Activated T-helper 1 cell treated with Interleukin-2 at 50 U/mL for 16 hours (primary cell): ENCODE measurements at places on chromosomes 16 and 17.

GRCh38 chr17:64343071-64343774 is 47.4 kb downstream of the PECAM1 start:
- no peak for DNase-seq

- no peak for DNase-seq
These were observed 165.8 kb upstream of the AXIN2 start for GRCh38 chr17:65727246-65727645.

GRCh38 chr17:74833501-74834377 is 25.9 kb downstream of the GRIN2C start:
- no peak for DNase-seq

- no peak for DNase-seq
These were observed 122.6 kb downstream of the SHISA6 start for GRCh38 chr17:11363565-11364117.

DNA sequence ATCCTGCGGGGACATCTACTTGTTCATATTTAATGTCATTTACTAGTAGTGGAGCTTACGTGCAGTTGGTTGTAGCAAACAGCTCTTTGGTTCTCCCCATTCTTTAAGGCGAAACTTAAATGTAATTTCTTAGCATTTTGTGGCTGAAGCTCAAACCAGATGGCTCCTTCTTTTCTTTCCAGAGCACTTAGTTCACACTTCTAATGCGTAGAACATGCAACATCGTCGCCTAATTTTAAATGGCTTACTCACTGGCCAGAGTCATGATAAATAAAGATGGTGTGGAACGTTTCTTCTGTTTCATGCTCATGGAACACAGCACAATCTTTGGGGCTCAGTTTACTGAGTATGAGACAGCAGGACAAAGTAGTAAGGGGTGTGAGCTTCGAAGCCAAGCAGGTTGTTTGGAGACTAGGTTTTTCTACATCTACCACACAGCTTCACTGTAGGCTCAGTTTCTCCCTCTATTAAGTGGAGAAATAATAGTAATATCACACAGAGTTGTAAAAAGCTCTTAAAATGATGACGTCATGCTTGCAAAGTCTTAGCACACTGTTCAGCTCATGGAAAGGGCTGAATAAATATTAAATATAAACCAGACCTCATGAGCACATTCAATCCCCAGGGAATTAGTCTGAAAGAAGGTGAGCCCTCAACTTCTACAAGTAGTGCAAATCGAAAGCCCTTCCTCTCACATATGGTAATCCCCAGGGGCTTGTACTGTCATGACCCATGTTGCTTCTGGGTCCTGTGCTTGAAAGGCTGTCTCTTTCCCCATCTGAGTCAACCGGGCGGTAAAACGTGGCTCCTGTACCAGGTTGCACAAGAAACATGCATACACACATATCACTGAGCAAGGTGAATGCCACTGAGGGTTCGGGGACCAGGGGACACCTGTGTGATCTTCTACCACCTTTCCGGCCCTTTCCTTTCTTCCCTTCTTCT is 384.3 kb downstream of the CDH13 start:
- DNase-seq, result no peak

DNA sequence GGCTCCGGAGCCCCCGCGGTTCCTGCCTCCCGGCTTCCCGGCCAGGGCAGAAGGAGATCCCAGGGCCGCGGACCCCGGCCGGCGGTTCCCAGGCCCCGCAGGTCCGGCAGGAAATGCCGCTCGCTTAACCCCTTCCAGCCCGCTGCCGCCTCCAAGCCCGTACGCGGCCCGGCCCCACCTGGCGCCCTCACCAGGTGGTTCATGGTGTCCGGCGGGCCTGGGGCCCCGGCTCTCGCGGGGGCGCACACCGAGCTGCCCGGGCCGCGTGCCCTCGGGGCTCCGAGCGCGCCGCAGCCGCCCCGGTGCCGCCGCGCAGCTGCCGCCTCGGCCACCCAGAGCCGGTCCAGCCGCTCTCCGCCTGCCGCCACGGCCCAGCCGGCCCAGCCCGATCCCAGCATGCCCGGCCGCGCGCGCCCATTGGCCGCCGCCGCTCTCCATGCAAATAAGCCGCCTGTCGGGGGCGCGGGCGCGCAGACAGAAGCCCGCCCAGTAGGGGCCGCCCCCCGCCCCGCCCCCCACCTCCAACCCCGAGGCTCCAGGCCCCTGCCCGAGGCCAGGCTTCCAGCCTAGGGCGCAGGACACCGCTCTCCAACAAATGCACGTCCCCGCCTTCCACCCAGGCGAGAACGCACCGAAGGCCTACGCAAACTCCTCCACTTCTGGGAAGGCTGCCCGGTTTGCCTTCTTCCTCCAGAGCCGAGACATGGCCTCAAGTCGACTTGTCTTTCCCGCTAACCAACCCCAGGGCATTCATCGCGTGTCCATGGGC is at the start of gene BCAR1:
Gene BCAR1 (minus strand): TSS at position 345 of the 769 bp plus-strand sequence. CDS start 142 bp downstream, at position 203.
- DNase-seq, result no peak

DNA sequence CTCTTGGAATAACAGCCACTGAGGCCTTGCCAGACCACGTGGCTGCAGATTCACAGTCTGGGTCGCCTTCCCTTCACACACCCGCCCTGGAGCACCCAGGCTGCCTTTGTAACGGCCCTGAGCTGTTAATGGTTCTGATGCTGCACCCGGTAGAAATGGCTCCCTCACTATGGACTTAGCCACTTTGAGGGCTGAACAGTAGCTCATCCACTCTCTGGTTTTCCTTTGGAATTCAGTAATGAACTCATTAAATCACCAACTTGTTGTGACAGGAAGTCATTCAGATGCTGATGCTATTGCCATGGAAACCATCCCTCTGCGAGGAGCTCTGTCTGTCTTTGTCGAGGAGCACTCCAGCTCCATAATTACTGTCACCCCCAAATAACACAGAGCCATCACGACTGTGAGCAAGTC is 59.2 kb downstream of the CDK5R1 start:
- DNase-seq, result no peak

GRCh38 chr17:63573634-63574033 is 23.4 kb downstream of the DCAF7 start:
- DNase-seq, result no peak

- no peak for DNase-seq
These were observed 68.0 kb downstream of the MED13 start for GRCh38 chr17:61996916-61997605.

GRCh38 chr16:2848933-2849725 is 8.8 kb downstream of the PRSS22 start:
- no peak for DNase-seq

DNA sequence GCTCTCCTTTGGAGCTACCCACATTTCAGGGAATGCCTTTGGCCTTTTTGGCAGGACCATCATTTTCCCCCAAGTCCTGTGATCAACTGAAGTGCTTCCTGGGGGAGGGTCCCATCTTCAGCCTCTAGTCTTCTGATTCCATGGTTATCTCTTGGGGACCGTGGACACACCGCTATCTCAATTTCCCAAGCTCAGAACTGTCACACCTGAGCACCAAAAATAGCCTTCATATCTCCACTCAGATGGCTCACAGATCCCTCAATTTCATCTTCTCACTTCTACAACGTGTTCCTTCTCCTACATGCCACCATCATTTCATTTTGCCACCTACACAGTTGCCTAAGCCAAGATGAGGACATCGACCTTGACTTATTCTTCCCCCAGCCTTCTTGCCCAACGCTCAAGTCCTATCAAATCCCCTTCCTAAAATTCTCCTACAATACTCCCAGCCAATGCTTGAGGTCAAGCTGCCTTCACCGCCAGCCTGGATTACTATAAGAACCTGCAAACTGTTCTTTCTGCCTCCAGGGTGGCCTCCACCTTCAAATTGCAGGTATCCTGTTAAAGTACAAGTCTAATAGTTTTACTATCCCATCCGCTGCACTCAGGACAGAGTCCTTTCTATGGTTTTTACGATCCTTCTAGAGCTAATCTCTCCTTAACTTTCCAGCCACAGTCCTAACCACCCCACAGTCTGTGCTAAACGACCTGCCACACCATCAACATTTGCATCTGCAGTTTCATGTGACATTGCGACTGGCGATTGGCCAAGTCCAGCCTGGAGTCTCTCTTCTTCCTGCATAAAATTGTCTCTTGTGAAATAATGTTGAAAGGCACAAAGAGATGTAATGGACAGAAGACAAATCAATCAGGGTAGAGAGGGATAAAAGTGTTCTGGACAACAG is 6.2 kb downstream of the ATP6V0D1 start:
- no peak for DNase-seq

GRCh38 chr17:27315322-27315721 is 21.4 kb downstream of the WSB1 start:
- DNase-seq, result no peak

DNA sequence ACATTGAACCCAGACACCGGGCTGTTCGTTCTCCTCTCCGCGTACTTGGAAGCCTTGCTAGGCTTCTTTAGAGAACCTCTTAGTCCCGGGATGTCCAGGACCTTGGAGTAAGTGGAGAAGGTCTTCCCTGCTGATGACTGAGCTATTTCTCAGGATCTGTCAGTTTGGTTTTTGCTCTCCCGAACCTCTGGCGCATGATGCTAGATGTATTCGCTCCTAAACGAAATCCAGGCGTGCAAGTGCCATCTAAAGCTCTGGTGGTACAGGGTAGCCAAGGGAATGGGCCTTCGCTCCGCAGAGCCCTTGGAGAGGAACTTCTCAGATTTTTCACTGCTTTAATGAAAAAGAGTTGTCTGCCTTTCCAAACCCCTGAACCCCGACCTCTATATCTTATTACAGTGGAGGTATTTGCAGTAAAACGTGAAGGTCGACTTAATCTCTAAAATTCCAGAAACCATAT is 547 bp downstream of the VMP1 start:
- no peak for DNase-seq

GRCh38 chr17:2892305-2892971 is 96.2 kb downstream of the RAP1GAP2 start:
- no peak for DNase-seq

DNA sequence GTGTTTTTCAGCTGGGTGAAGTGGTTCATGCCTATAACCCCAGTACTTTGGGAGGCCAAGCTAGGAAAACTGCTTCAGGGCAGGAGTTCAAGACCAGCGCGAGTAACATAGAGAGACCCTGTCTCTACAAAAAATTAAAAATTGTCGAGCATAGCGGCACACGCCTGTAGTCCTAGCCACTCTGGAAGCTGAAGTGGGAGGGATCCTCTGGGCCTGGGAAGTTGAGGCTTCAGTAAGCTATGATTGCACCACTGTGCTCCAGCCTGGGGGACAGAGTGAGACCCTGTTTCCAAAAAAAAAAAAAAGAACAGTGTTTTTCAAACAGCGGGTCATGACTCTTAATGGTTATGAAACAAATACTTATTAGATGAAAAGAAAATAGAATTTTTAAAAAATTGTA is 2.3 kb upstream of the CYTH1 start:
- DNase-seq, result no peak

- no peak for DNase-seq
These were observed 1.3 kb downstream of the SLC26A11 start for GRCh38 chr17:80221351-80222105.

- DNase-seq, result no peak
These were observed 452.6 kb upstream of the CDH11 start for GRCh38 chr16:65574326-65574966.

GRCh38 chr16:4064950-4065352 is 51.3 kb downstream of the ADCY9 start:
- DNase-seq, result no peak

GRCh38 chr16:66228792-66229191 is 137.7 kb upstream of the CDH5 start:
- no peak for DNase-seq

DNA sequence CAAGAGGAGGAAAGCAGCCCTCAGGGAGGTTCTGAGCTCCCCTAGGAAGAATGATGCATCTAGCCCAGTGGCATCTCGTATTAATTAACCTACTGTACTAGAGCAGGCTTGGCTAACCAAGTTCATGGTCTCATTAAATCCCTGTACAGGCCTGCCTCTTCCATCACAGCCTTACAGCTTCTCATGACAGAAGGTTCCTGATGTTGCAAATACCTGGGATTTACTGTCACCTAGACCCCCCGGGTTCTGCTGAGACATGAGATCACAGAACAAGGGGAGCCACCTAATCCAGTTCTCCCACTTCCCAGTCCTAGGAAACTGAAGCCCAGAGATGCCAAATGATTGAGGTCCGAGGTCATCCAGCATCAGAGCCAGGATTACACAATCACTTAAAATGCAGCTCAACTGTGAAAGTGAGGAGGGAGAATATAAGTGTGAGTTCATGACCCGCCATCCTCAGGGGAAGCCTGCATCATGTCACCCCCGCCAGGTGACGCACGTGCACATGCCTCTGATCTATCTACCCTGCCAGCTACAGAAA is 23.9 kb downstream of the ACLY start:
- DNase-seq, result no peak

GRCh38 chr16:57630407-57630797 is 2.0 kb downstream of the ADGRG1 start:
- no peak for DNase-seq

DNA sequence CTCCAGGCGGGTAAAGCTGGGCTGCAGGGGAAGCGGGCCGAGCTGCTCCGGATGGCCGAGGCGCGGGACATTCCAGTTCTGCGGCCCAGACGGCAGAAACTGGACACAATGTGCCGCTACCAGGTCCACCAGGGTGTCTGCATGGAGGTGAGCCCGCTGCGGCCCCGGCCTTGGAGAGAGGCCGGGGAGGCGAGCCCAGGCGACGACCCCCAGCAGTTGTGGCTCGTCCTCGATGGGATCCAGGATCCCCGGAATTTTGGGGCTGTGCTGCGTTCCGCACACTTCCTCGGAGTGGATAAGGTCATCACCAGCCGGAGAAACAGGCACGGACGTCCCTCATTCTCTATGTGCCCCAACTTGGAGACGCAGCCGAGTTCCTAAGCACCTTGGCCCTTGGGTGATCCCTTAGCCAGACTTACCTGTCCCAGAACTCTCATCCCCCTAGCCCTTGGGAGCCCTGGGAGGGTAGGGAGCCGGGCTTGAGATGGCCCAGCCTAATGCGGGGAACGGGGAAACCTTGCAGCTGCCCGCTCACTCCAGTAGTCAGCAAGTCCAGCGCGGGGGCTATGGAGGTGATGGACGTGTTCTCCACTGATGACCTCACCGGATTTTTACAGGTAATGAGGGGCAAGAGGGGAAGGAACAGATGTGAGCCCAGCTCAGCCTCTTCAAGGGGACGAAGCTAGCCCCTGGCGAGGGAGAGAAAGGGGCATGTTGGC is 806 bp downstream of the MRM1 start:
- no peak for DNase-seq

DNA sequence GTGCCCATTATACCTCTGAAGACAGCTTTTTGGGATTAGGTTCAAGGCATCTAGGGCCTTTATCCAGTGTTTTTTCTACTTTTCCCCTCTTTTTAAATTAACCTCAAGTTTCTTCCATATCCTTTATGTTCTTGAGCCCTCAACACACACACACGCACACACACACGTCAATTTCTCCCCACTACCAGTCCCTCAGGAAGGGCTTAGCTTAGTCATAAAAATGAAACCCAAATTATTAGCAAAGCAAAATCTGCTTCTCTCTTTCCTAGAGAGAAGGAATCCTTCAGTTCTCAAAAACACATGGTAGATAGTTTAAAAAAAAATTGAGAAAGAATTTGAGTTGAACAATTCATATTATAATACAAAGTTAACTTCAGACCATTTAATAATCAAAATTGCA is 401.1 kb downstream of the XYLT1 start:
- DNase-seq, result no peak

GRCh38 chr16:8184854-8185253 is 405.5 kb downstream of the TMEM114 start:
- no peak for DNase-seq

GRCh38 chr16:88883117-88883895 is 16.8 kb upstream of the PABPN1L start:
- no peak for DNase-seq

GRCh38 chr17:74641224-74641957 is 17.9 kb upstream of the CD300E start:
- DNase-seq, result no peak

GRCh38 chr17:78450696-78451345 is 72.4 kb downstream of the PGS1 start:
- no peak for DNase-seq
